ENCODE measurements at places on chromosomes 3 and 15.

DNA sequence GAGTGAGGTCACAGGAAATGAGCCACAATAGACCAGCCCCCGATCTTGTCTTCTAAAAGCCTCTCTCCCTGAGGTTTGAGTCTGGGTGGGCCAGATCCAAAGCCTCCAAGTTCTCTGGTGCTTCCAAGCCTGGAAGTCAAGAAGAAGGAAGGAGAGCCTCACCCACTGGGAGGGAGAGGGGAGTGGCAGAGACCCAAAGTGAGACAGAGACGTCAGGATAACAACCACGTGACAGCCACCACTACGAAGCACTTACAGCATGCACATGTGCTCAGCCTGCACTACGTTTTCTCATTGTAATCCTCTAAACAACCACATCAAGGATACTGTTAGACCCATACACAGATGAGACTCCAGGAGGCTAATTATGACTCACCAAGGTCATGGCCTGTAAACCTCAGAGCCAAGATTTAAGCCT is 197.3 kb upstream of the LINGO1 start:
- no peak for DNase-seq

- no peak for DNase-seq
Observed at GRCh38 chr15:98927996-98928395, 79.6 kb downstream of the PGPEP1L start.

GRCh38 chr3:17204049-17204650 is 319.4 kb downstream of the PLCL2 start:
- no peak for DNase-seq

GRCh38 chr3:45979378-45979777 is 16.2 kb downstream of the FYCO1 start:
- DNase-seq = no peak

DNA sequence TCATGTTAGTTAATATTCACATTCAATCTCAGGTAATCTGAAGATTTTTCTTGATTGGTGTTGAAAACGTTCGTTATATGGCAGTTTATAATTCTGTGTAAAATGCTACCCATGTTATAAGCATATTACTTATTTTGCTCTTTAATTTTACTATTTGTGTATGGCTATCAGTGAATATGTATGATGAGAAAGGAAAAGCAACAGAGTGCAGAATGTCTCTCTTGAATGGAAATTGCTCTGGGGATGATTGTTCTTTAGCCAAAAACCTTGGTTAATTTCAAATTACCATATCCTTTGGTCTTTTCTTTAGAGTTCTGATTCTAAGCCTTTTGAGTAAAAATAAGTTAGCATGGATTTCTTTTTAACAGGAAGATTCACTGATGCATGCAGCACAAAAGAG is 2.5 kb downstream of the SERPINI1 start:
- DNase-seq = no peak

- no peak for DNase-seq
Observed at GRCh38 chr3:148510116-148510515, 187.6 kb upstream of the AGTR1 start.

DNA sequence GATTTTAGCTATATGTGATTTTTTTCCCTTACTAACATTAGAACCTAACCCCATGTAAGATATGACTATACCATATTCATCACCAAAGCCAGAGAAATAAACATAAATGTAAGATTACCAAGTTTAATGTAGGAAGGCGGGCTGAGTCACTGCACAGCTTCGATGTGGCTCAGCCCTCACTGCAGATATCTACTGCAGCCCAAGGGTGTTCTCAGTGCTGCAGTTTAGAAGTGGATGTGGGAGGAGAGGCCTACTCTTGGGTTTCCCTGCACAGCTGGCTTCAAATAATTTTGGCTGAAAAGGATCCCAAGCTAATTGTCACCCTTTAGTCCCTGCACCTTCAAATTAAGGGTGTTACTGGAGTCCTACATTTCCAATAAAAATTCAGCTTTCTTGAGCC is 9.3 kb downstream of the ARPP19 start:
- peak; percentile 57 for DNase-seq
